ENCODE measurements at places on chromosomes 11 and 22. TPM values are rescaled to one million over a fixed set of nuclear protein-coding genes. Genes with fewer than 3 reads are reported as not detected.

DNA sequence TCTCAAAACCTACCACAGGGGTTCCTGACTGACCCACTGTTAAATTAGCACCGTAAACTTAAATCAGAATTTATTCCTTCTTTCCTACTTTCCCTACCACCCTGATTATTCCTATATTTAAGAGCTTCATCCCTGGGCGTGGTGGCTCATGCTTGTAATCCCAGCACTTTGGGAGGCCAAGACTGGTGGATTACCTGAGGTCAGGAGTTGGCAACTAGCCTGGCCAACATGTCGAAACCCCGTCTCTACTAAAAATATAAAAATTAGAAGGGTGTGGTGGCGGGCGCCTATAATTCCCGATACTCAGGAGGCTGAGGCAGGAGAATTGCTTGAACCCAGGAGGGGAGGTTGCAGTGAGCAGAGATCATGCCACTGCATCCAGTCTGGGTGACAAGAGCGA is 20.3 kb downstream of the ALG9 start:
- no peak for DNase-seq

DNA sequence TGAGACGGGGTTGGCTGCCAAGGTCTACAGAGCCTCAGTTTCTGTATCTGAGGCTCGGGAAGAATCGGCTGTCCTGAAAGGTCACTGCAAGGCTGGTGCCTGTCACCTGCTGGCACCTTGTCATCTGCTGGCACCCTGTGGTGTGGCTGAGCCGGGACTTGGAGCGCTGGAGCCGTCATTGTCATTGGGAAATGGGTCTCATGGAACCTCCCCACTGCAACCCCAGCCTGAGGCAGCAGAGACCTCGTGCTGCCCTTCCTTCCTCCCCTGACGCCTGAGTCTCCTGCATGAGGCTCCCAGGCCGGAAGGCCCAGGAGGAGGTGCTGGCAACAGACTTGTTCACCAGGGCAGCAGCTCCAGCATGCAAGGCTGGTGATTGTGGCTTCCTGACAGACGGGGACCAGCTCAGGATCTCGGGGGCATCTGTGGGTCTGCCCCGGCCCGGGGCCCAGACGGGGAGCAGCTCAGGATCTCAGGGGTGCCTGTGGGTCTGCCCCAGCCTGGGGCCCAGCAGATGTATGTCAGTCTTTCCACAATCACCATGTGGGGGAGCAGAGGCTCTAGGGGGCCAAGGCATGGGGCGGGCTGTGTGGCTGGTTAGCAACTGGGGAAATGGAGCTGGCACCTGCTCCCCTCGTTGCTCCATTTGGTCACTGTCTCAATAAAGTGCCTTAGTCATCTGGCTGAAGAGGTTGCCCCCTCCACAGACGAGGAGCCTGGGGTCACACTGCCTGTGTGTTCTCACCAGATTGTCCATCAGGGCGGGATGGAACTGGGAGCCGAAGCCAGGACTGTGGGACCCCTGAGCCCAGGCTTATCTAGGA is 668.7 kb downstream of the BRD1 start:
- no peak for DNase-seq

The PTPRCAP gene
- total RNA-seq, result not detected

The SLC22A8 gene
- total RNA-seq, result 1.2 TPM

The PKNOX2 gene
- 4.9 TPM for total RNA-seq

The BIRC2 gene
- 144 TPM for total RNA-seq

Data from frontal cortex (tissue), 4 donors.